Stimulated activated CD4-positive, alpha-beta T cell treated with anti-CD3 and anti-CD28 coated beads, Interleukin-4, amount 100 ng/mL, for 24 hours (primary cell): ENCODE measurements at places on chromosomes 2 and 18.

DNA sequence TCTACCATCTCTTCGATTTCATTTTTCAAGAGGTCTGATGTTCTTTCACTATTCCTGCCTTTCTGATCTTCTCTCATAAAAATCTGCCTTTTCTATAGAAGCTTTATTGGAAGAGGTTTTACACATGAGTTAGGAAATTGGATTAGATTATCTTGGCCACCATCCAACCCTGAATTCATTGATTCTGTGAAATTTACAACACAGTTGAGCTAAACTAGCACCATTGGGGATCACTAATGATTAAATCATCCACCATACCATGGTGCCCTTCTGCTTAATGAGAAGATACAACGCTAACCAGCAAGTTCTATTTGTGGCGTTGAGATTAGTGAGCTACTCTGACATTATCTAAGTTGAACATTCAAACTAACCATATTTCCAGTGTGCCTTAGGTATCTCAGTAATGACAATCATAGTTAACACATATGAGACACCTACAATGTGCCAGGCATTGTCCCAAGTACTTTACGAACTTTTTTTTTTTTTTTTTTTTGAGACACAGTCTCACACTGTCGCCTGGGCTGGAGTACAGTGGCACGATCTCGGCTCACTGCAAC is 17.3 kb upstream of the LBH start:
- no peak for DNase-seq

DNA sequence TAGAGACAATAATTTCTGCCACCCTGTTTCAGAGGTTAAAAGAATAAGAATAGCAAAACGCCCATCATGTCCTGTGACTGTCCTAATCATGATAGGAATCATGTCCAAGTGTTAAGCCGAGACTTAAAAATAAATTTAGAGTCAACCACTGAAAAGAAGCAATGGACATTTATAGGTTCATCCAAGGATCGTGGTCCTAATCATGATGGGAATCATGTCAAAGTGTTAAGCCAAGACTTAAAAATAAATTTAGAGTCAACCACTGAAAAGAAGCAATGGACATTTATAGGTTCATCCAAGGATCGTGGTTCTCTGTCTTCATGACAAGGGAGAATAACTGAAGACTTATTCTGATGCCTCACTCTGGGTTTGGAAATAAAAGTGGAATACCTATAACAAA is 73.6 kb downstream of the PDE11A start:
- DNase-seq, result no peak

DNA sequence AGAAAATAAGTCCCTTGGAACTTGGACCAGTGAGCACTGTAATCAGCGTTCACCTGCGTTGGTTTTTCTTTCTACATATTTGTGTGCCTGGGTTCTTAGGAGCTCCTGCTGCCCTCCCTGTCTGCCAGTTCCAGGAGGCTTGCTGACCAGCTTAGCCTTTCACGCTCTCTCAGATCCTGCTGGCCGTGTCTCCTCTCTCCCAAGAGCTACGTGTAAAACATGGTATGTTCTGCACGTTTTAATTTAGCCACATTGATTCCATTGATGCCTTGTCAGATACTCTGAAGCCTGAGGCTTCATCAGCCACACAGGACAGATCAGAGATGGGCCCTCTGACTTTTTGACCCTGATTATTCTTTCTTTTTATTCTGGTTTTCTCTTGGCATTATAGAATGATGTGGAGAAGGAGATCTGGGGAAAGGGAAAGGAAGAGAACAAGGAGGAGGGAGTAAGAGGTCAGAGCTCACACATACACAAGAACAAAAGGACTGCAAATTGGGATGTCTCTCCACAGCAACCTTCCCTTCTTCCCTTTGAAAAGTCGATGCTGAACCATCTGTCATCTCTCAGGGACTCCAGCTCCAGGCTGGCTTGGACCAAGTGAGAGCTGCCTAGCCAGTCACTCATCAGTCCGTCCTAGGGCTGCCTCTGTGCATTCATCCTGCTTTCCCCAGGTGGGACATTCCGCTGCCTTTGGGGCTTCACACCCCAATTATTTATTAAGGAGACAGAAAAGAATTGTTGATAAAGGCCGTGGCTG is 152.8 kb downstream of the PIK3C3 start:
- DNase-seq, result no peak

DNA sequence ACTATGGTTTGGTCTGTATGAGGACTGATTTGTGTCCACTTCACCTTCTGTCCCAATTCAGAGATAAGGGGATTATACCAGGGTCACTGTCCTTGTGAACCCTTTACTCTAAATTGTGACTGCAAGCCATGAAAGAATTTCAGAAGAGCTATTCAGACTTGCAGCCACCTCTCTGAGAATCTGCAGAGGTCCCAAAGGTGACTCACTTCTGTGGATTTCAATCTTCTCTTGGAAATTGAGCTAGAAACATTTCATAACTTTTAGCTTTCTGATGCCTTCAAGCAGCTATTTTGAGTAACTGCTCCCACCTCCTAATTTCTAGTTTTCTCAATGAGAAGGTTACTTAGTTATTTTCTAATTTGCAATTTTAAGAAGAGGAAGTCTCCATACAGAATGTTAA is 1242.4 kb upstream of the ACVR2A start:
- DNase-seq, result no peak

- DNase-seq, result no peak
Observed at GRCh38 chr2:118632921-118633320, 214.5 kb downstream of the EN1 start.

GRCh38 chr2:216041438-216041837 is 28.1 kb upstream of the MREG start:
- DNase-seq, result no peak

GRCh38 chr2:235976956-235977355 is 191.2 kb downstream of the GBX2 start:
- no peak for DNase-seq

DNA sequence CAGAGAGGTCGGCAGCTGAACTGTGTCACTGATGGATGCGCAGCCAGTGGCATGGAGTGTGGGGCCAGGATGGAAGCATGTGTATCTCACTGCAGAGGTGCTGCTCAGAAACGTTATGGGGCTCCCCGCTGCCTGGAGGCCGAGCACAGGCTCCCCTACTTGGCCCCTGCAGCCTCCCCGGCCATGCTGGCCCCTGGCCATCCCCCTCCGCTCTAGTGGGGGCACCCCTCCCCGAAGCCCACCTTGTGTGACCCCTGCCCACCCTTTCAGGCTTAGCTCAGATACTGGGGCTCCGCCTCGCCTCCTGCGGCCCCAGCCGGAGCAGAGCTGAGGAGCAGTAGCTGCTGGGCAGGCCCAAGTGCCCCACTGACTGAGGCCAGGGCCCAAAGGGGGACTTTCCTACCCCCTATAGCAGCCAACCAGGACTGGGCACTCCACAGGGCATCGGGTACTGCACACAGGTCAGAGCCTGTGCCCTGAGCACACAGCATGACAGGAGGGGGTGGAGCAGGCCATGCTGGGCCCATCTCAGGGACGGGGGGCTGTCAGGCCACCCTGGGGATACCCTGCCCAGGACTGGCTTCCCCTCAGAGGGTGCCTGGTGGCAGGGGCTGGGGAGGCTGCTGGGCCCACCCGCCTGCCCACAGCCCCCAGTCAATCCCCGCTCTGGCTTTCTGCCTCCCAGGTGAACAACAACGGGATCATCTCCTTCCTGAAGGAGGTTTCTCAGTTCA is 31.3 kb downstream of the SNED1 start:
- no peak for DNase-seq

DNA sequence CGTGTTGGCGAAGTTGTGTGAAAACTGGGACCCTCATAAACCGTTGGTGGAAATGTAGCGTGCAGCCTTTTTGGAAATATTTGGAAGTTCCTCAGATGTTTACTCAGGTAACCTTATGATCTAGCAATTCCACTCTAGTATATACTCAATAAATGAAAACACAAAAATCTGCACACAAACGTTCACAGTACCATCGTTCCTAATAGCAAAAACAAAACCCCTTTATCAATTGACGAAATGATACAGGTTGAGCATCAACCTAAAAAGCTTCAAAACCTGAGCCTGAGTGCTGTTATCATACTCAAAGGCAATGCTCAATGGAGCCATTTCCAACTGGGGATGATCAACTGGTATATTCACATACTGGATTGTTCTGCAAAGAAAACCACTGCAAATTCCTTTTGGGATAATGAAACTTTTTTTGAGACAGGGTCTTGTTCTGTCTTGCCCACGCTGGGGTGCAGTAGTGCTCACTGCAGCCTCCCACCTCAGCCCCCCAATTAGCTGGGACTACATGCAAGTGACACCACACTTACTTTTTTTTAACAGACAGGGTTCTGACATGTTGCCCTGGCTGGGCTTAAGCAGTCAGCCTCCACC is 777 bp upstream of the C18orf32 start:
- no peak for DNase-seq

GRCh38 chr2:118127250-118127649 is 39.0 kb downstream of the INSIG2 start:
- DNase-seq, result no peak

GRCh38 chr2:239312081-239312511 is 88.7 kb downstream of the HDAC4 start:
- DNase-seq, result no peak

GRCh38 chr2:61247204-61247812 is 85.3 kb downstream of the C2orf74 start:
- DNase-seq, result no peak

DNA sequence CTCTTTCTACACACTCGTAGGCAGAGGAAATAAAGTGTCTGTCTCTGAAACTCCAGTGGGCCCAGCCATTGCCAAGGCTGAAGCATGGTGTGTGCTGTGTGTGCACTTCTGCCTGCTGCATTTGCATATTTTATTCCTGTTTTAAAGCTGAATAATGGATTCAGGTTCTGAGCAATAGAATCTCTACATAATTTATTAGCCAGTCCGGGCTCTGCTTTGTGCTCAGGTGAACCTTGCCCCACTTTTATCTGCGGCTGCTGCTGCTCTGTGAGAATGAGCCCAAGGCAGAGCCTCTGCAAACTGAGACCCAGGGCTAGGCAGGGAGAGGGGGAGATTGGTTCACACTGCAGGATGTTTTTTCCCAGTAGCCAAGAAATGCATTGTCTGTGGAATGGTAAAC is 64.6 kb upstream of the SH3BP4 start:
- DNase-seq, result no peak

DNA sequence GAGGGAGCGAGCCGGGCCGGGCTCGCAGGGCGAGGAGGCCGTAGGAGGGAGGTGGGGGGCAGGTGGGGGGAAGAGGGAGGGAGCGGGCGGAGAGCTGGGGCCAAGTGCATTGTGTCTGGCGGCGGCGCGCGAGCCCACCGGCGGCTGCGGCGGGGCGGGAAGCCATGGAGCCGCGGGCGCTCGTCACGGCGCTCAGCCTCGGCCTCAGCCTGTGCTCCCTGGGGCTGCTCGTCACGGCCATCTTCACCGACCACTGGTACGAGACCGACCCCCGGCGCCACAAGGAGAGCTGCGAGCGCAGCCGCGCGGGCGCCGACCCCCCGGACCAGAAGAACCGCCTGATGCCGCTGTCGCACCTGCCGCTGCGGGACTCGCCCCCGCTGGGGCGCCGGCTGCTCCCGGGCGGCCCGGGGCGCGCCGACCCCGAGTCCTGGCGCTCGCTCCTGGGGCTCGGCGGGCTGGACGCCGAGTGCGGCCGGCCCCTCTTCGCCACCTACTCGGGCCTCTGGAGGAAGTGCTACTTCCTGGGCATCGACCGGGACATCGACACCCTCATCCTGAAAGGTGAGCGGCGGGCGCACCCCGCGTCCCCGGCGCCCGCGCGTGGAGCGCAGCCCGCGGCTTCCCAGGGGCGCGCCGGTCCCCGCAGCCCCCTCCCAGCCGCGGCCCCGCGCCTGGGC is at the start of gene TMEM178A:
TMEM178A (plus strand) TSS at position 107 of the 680 bp plus-strand sequence; CDS start at position 165, 58 bp downstream.
- no peak for DNase-seq

DNA sequence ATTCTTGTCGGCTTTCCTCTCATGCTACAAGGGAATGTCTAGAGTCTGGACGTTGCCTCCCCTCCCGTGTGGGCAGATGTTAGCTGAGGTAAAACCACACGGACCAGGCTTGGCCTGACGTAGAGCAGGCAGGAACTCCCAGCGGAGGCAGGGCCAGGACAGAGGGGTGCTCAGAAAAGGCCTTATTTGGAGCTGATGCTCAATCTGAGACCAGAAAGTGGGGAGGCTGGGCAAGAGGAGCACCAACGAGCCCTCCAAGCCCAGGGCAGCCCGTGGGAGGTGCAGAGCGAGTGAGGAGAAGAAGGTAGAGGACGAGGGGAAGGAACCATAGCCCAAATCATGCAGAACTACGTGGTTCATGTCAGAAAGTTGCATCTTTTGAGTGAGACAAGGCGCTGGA is 9.0 kb downstream of the TEX51 start:
- DNase-seq, result no peak

GRCh38 chr2:237557633-237558015 is 8.8 kb upstream of the PRLH start:
- DNase-seq, result no peak

- no peak for DNase-seq
Observed at GRCh38 chr18:77110400-77110799, 22.2 kb downstream of the MBP start.
